NCI-H524 (cell line): ENCODE measurements at places on chromosomes 4 and X.
A peak's percentile ranks its signal among the peaks of the same experiment; 100 is the strongest.

GRCh38 chrX:4668802-4669536, 955.5 kb upstream of the PRKX start:
- no peak for DNase-seq

DNA sequence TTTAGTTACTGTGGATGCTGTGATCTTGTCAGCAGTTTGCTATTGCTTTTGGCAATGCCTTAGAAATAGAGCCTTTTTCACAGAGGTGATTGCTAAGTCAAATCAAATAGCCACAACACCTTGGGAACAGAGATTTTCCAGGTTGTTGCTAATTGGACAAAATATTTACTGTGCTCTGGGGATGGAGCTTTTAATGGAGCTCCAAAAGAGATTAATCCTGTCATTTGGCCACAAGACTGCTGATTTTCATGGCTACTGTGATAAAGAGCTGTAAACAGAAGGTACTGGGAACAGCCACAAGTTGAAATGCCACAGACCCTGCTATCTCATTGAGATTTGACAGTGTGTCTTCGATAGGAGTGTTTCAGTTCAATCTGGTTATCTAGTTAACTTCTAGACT, 1715.2 kb upstream of the ADGRL3 start:
- no peak for DNase-seq

DNA sequence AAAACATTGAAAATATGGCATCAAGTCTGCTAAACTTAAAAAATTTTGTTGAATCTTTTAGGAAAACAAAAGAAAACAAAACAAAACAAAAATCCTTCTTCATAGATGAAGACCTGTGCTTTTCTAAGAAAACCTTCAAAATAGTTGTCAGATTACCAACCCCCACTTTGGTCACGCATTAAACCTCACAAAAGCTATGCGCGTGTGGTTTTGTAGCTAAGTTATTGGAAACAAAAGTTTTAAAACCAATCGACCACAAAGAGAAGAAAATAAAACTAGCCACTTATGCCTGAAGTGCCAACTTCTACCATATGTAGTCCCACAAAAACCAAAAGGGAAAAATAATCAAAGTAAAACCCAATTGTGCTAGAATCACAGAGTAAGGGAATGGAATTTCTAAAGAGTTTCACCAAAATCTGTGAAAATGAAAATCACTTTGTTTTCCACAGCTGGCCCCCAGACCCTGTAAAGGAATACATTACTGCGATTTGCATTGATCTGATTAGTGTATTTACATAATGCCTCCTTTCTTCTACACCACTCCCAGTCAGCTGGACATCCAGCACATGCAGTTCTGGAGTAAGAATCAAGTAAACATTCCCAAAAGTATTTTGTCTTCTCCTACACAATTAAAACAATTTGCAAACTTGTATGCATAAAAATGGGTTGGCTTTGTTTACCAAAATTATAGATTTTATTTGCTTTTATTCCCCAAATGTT, 330.1 kb upstream of the DKK2 start:
- no peak for DNase-seq

DNA sequence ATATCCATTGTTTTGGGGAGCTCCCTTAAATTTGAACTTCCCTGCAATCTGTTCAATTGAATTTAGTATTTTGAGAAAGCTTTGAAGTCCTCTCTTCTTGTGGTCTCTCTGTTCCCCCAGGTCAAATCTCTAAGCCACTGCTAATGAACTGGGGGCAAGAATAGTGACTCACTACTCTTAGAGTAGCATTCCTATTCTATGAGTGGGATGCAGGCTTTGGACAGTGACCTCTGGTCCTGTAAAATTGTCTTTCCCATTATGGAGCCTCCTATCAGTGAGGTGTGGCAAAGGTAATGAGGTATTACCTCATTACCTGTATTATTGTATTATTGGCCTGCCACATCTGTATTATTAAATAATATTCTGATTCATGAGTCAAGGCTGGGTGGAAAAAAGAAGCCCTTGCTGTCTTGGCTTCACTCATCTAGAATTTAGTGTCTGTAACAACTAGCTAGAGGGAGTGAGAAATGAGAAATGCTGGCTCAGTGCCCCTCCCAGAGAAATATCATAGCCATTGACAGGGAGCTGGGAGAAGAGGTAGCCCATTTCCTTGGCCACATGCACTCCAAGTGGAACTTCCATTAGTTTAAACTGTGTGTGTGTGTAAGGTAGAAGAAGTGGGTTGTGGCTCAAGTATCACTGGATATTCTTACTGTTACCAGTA, 393.9 kb upstream of the CTSO start:
- DNase-seq, result no peak

- DNase-seq, result no peak
These were observed 109.6 kb downstream of the ANXA3 start for GRCh38 chr4:78661086-78661690.

GRCh38 chr4:41741354-41741753, 7.2 kb downstream of the PHOX2B start:
- DNase-seq, result no peak

DNA sequence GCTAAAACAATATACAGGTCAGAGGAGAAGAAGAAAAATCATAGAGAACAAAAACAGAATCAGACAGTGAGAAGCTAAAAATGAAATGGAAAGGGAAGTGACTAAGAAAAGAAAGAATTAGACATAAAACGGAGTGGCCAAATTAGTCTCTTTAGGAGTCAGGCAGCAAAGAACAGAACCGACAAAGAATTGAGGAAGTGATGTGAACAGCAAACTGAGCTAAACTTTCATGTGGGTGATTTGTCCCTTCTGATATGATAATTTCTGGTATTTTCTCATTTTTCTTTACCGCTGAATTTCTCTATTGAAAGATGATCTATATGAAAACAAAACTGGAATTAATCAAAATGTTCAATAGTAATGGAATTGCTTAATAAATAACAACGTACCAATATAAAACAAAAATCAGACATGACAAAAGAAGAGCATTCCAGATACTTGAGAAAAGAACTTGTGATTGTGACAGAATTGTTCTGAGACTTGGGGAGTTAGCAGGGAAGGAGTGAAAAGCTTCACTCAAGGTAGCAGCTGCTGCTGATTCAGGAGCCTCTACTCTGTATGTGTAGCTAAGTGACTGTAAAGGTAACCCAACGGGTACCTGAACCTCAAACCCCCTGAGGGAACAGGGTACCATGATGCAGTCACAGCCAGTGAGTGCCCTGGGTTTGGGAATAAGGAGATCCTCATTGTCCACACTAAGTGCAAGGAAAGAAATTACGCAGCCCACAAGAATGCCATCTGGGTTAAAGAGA, 8.8 kb downstream of the TAPT1 start:
- no peak for DNase-seq

DNA sequence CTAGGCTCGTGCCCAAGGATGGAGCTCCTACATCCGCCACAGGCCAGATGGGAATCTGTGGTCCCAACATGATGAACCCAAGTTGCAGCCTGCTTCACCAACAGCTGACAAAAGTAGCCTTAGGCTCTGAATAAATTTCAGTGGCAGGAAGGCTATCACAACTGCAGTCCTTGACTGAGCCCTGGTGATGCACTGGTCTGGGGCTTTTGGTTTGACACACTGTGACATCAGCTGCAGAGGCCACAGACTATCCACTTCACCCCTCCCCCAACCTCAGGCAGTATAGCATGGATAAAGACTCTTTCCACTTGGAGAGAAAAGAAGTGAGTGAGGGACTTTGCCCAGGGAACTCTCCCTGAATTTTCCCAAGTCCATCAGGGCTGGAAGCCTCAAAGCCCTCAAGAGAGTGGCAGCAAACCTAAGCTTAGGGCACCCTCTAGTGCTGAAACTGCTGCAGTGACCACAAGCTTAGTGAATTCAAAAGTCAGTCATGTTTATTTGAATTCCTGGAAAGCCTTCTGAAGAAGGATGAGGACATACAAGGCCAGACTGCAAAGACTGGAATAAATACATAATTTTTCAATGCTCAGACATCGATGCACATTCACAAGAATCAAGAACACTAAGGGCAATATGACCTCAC, 135.0 kb upstream of the TENT5D start:
- DNase-seq, result peak; percentile 11

DNA sequence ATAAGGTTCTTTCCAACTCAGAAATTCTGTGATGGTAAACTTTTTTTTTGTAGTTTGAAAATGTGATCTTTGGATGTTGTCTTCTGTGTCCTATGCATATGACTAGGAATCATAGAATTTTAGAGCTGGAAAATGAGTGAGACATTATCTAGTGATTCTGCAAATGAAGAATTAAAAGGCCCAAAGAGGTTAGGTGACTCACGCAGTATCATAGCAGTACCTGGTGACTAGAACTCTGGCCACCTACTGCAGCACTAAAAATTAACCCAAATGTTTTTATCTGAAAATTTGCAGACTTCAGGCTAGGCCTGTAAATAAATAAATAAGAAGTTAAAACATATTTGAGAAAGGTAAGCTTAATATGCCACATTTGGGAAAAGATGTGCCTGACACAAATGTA, 52.8 kb downstream of the NFKB1 start:
- DNase-seq, result no peak

- DNase-seq, result no peak
These were observed 44.0 kb upstream of the SCD5 start for GRCh38 chr4:82842593-82842992.

- DNase-seq, result no peak
These were observed 19.2 kb downstream of the SLC9A7 start for GRCh38 chrX:46739736-46740135.

DNA sequence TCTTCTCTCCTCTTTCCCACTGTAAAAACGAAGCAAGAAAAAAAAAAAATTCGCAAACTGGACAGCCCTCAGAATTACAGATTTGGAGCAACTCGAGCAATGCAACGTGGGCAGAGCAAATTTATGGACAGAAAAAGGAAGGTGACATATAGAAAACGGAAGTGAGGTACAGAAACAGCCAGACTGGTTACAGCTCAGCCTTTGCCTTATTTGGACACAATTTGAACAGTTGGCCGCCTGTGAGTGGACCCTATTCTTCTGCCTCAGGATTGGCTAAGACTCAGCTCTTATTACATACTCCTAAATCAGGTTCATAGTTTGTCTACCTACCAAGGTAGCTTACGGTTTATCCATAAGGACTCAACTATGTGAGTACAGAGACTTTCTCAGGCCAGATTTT, 98.8 kb downstream of the SOWAHB start:
- no peak for DNase-seq

- DNase-seq, result no peak
These were observed 601 bp downstream of the SMARCAD1 start for GRCh38 chr4:94208266-94208665.

DNA sequence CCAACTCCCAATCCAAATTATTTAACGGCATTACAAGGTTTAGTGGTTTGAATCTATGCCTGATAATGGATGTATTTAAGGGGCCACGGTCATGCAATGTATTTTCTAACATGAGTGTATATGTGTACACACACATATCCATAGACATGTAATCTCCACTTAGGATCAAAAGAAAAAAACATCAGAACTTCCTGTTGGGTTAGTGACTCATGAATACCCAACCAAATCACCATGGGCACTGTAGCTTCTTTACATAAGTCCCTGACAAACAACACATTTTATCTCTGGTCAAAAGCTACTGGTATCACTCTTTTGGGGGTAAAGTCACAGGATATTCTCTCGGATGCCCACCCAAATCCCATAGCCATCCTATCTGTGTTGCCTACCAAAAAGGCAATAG, 36.5 kb upstream of the TFDP3 start:
- no peak for DNase-seq

DNA sequence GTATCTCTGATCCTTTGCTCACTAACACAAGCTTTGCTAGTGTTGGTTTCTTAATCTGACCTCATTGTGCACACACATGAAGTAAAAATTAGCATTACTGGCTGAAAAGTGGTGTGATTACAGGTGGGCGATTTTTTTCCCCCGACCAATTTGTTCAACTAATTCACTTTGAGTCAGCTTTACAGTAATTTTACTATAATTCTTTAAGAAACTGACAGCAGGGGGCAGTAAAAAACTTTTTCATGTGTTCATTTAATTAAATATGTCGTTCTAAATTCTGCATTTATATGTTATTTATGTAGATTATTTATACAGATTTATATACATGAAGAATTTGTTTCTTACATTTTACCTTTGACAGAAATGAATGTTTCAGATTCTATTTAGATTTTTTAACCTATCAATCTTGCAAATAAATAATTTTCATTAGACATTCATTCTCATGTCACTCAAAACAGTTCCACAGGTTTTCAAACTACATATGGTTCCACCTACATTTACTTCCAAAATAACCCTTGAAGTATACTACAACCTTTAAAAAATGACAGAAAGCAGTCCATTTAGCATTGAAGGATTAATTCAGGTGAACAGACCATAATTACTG, 17.5 kb downstream of the PALLD start:
- DNase-seq, result no peak

- no peak for DNase-seq
These were observed 900.9 kb downstream of the RAB28 start for GRCh38 chr4:12583275-12583674.

DNA sequence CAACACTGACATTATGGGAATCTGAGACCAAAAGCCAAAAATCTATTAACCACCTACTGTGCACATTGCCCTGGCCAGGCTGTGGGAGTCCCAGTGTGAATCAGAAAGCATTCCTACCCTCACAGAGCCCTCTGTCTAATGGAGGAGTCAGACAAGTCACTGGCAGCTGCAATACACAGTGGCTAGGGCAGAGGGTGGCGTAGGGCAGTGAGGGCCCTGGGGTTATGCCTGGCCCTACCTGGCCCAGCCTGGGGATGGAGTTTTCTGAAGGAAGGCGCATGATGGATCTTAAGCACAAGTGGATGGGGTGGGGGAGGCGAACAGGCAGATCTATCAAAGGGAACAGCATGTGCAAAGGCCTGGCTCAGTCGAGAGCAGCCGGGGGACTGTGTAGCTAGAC, 10.8 kb downstream of the JAKMIP1 start:
- DNase-seq, result no peak

- DNase-seq, result peak; percentile 41
These were observed 9.6 kb upstream of the INTU start for GRCh38 chr4:127622921-127623796.

GRCh38 chrX:35339796-35340195, 397.2 kb downstream of the FAM47B start:
- no peak for DNase-seq

DNA sequence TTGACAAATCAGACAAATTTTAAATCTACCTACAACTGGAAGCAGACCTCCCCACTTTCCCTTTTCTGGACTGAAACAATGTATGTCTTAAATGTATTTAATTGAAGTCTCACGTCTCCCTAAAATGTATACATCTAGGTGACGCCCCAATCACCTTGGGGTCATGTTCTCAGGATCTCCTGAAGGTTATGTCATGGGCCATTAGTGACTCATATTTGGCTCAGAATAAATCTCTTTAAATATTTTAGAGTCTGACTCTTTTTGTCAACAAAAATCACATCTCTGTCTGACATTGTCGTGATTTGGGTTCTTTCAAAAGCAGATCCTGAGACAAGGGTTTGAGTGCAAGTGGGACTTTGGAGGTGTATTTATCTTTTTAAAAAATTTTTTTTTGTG, 26.2 kb upstream of the BOD1L1 start:
- DNase-seq, result no peak

- DNase-seq, result no peak
These were observed 31.5 kb downstream of the NOP14 start for GRCh38 chr4:2931512-2932301.
